ENCODE measurements at places on chromosomes 4 and X. TPM values are rescaled to one million over a fixed set of nuclear protein-coding genes. Genes with fewer than 3 reads are reported as not detected.

TRO gene
- total RNA-seq = not detected

GYPB gene
- total RNA-seq = not detected

CFAP97 gene
- total RNA-seq = 15.8 TPM

TENM3 gene
- not detected for total RNA-seq

TRPC5OS gene
- 0.22 TPM for total RNA-seq

EVC gene
- total RNA-seq = not detected

VCX3A gene
- total RNA-seq = not detected

GLRA2 gene
- total RNA-seq = not detected

ARHGAP6 gene
- not detected for total RNA-seq

GPR119 gene
- total RNA-seq = not detected

GRIA2 gene
- not detected for total RNA-seq

GPAT3 gene
- not detected for total RNA-seq

ARL9 gene
- total RNA-seq = not detected

BANK1 gene
- 52.6 TPM for total RNA-seq

DIPK2B gene
- total RNA-seq = not detected

RAB40A gene
- total RNA-seq = 0.15 TPM

NOX1 gene
- total RNA-seq = not detected

STPG2 gene
- total RNA-seq = not detected

NXF2B gene
- not detected for total RNA-seq

Data from Karpas-422 (cell line).